ENCODE measurements at places on chromosomes 6 and 20.
A peak's percentile ranks its signal among the peaks of the same experiment; 100 is the strongest.

DNA sequence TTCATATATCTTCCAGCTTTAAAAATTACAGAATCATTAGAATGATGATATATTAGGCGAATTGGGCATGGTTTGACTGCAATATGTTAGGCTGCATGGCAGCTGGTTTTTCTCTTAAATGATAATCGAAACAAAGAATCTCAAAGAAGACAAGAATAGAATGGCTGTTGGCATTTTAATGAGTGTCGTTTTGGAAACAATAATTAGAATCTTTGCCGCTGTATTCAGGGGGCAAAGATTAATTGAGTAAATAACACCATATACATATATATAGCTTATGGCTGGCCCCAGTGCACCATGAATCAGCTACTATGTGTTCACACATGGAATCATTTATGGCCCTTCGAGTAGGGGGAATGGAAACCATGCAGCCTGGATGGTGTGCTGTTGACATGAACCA is 216.2 kb downstream of the RNF144B start:
- no peak for DNase-seq

DNA sequence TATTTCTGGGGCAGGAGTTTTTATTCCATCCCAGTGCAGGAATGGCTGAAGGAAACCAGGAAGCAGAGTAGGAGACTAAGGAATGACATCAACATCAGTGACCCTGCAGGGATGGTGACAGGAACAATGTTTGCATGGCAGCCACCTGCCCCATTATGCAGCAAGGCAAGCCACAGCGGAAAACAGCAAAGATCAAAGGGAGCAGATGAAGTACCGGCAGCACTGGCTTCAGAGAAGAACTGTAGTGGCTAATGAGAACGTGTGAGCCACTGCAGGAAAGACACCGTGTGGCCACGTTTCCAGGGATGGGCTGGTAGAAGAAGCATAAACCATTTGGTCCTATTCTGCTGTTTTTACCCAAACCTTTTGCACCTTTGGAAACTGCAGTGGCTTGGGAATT is 52.9 kb upstream of the TAB2 start:
- DNase-seq, result no peak

GRCh38 chr6:42293386-42293977 is 75.8 kb upstream of the MRPS10 start:
- no peak for DNase-seq

GRCh38 chr6:166112580-166112979 is 55.1 kb downstream of the TBXT start:
- DNase-seq, result peak; percentile 62
